Stomach (tissue), 19 donors: ENCODE measurements at places on chromosomes 5 and 9. TPM values are rescaled to one million over a fixed set of nuclear protein-coding genes. Genes with fewer than 3 reads are reported as not detected.

DNA sequence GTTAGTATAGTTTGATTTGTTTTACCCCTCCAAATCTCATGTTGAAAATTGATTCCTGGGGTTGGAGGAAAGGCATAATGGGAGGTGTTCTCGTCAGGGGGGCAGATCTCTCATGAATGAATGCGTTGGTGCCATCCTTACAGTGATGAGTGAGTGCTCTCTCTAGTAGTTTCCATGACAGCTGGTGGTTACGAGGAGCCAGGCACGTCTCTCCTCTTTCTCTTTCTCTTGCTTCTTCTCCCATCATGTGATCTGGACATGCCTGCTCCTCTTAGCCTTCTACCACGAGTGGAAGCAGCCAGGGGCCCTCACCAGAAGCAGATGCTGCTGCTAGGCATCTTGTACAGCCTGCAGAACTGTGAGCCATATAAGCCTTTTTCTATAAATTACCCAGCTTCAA, 454.1 kb downstream of the EFNA5 start:
- DNase-seq = no peak

- peak; percentile 15 for DNase-seq
Observed at GRCh38 chr5:57613741-57614140, 131.1 kb upstream of the ACTBL2 start.

DNA sequence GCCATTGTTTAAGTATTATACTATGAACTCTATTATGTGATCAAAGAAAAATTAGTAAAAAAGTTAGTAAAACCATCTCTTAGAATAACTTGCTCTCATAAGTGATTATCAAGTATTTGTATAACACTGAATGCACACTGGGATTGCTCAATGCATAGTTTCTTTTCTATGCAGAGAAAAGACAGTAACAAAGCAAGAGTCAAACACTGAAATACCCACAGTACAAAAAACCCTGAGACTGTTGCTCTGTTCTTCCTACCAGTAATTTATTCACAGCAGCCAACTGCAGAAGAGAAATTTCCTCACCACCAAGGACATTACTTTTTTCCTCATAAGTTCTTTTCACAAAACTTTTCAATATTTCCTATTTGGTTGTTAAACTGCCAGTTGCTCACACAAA, 634.4 kb downstream of the DTWD2 start:
- no peak for DNase-seq

- peak; percentile 21 for DNase-seq
Observed at GRCh38 chr5:39274398-39275085, 55.2 kb upstream of the FYB1 start.

Gene STRBP
- total RNA-seq = 21.0 TPM

- DNase-seq = no peak
Observed at GRCh38 chr5:40877371-40877988, 31.8 kb upstream of the C7 start.

GRCh38 chr5:162487528-162488525, 420.3 kb downstream of the GABRG2 start:
- DNase-seq = no peak

DNA sequence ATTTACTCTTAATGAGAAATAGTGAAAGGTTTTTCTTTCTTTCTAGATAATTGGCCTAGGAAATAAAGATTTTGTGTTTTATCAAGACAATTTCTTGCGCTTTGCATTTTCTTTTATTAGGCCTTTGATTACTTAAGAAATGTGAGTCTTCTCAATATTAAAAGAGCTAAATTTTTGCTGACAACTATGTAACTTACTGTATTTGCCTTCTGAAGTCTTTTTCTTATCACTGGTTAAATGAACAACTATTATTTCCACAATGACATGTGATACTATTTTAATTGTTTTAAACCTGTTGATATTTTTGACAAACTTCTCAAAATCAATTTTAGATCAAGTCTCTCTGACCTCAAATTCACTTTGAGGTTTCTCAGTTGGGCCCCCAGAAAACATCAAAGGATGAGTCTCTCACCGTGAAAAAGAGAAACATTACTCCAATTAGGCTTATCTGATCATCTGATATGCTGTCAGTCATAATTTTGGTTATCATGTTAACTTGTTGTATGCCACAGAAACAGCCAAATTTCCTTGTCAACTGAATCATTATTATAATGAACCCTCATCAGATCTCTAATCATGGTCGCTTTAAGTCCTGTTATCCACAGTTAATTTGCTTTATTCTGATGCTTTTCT, 48.8 kb downstream of the RAPGEF1 start:
- no peak for DNase-seq

GRCh38 chr9:127683723-127684122, 23.1 kb upstream of the CFAP157 start:
- no peak for DNase-seq

Gene C5orf58
- total RNA-seq = 0.43 TPM

DNA sequence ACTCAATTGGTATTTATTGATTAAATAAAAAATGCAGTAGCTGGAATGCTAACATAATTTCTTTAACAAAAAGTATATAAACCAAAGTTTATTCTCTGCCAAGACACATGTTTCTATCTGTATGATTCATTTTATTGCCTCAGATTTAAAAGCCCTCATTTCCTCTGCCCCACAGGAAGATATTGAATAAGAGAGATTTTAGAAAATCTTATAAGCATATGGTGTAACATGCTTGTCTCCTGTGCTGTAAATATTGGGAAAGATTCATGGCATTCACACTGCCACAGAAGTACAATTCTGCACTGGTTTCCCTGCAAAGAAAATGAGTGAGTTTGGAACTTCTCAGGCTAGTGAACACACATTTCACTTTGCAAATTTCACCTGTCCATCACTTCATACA, 134.9 kb upstream of the FBXL7 start:
- no peak for DNase-seq

Gene VCAN
- total RNA-seq = 33.8 TPM

- DNase-seq = no peak
Observed at GRCh38 chr9:88184976-88185375, 46.7 kb upstream of the SPATA31C2 start.

- no peak for DNase-seq
Observed at GRCh38 chr9:19631181-19631580, 157.7 kb downstream of the SLC24A2 start.

Gene PCAT7
- 1.7 TPM for total RNA-seq

Gene ROPN1L
- total RNA-seq = not detected
